ENCODE measurements at places on chromosomes 11 and 22.
A peak's percentile ranks its signal among the peaks of the same experiment; 100 is the strongest.

- DNase-seq: no peak
- no peak overlapping the region for H3K27ac ChIP-seq
- H3K4me3 ChIP-seq: no peak overlapping the region
- H3K36me3 ChIP-seq: no peaks in the 10 kb centered on the region
Observed at GRCh38 chr11:121134741-121135312, 33.8 kb downstream of the TECTA start.

DNA sequence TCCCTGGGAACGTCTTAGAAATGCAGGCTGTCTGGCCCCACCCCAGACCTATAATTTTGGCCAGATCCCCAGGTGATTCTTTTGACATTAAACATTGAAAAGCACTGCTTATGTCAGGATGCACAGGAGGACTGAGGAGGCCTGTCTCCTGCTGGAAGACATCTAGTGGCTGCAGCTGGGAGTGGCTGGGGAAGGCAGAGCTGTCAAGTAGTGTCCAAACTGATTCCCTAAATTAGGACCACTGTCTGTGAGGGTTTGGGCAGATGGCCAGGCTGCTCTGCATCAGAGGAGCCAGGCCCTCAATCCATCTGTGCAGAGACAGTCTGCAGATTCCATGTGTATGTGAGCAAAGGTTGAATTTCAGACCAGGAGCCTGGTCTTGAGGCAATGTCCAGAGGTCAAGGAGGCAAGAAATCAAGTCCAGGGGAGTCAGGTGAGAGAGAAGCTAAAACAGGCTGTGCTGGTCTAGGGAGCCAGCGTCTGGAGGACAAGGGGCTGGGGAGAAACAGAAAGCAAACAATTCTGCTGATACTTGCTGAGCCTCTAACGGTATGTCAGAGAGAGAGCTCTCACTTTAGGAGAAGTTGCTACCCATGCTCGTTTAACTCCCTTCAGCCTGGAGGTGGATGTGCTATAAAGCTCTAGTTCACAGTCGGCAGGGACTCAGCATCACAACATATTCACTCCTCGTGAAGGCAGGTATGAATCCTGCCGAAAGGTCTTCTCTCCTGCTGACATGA is 15.3 kb upstream of the SYTL2 start:
- no peaks in the 10 kb centered on the region for H3K27me3 ChIP-seq
- no peaks in the 10 kb centered on the region for H3K36me3 ChIP-seq
- H3K4me1 ChIP-seq: peaks cover 16% of the 10 kb centered on the region
- no peak for DNase-seq
- H3K4me3 ChIP-seq: no peak overlapping the region

DNA sequence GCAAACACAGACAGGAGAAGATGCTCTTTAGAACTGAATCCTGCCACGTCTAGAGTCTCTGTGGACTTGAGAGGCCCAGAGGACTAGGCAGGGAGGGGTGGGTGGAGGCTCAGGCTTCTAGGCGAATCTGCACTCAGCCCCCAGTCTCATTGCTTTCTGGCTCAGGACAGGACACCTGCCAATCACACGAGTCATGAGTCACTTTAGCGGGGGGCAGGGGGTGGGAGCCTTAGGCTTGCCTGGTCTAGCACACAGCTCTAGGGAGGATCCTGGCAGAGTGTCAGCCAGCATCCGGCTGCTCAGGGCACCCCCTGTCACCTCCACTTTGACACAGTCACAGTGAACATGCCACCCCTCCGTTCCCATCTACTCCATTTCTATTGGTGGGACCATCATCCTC is 167.7 kb downstream of the CEP164 start:
- no peak overlapping the region for H3K27ac ChIP-seq
- H3K36me3 ChIP-seq: no peaks in the 10 kb centered on the region
- H3K4me3 ChIP-seq: no peak overlapping the region
- no peaks in the 10 kb centered on the region for H3K4me1 ChIP-seq
- no peak for DNase-seq

GRCh38 chr22:48205790-48206189 is 1443.3 kb downstream of the TBC1D22A start:
- no peaks in the 10 kb centered on the region for H3K4me1 ChIP-seq
- H3K27ac ChIP-seq: no peak overlapping the region
- DNase-seq: no peak
- no peak overlapping the region for H3K4me3 ChIP-seq
- no peaks in the 10 kb centered on the region for H3K36me3 ChIP-seq

DNA sequence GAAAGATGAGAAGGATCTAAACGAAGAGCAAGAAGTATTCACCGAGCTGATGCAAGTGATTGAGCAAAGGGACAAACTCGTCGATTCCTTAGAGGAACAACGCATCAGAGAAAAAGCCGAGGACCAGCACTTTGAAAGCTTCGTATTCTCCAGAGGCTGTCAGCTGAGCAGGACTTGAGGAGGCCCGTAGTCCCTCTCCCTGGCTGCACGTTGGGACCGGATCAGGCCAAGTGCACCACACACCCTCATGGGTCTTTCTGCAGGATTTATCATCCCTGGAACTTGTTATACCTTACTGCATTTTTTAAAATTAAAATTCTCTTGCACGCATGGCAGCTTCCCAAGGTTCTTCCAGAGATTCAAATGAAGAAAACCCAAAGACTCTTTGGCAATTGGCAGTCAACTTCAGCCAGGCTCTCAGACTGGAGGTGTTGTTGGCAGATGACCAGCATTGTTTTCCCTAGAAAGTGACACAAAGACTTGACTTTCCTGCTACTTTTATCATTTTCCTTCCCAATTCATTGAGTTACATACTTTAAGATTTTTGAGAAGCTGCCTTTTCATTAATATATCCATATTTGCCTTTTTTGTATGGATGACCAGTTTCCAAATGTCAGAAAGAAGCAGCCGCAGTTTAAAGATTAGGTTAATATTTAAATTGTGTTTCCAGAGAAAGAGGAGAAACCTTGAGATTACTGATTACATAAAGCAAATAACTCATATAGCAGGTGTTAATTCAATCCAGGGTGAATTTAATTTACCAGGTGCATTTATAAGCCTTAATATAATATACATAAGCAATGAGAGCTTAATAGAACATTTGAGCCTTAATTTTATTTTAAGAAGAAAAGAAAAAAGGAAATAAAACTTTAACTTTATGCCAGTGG is 18.8 kb upstream of the PARVA start:
- no peaks in the 10 kb centered on the region for H3K27me3 ChIP-seq
- no peak for DNase-seq
- no peaks in the 10 kb centered on the region for H3K36me3 ChIP-seq
- no peak overlapping the region for H3K4me3 ChIP-seq
- no peaks in the 10 kb centered on the region for H3K4me1 ChIP-seq
- H3K27ac ChIP-seq: no peak overlapping the region

- H3K4me1 ChIP-seq: no peaks in the 10 kb centered on the region
- DNase-seq: no peak
- H3K4me3 ChIP-seq: no peak overlapping the region
- peaks cover 61% of the 10 kb centered on the region for H3K36me3 ChIP-seq
- H3K27ac ChIP-seq: no peak overlapping the region
Observed at GRCh38 chr11:43434893-43435292, 76.2 kb downstream of the TTC17 start.

DNA sequence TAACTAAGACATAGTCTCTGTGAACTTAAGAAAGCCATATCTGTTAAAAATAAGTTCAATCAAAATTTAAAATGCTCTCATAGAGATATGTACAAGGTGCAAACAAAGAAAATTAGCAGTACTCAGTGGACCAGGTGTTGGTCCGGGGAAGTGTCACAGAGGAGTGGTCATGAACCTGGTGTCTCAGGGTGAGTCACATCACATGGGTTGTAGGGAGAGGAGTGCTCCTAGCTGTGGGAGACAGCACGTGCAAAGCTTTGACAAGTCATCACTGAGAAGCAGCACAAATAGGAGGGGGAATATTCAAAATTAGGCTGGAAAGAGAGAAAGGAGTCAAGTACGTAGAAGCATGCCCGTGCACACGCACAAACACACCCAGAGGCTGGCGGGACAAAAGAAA is 438.1 kb downstream of the NTM start:
- peaks cover 3% of the 10 kb centered on the region for H3K4me1 ChIP-seq
- H3K36me3 ChIP-seq: no peaks in the 10 kb centered on the region
- peaks cover 4% of the 10 kb centered on the region for H3K27me3 ChIP-seq
- DNase-seq: no peak
- H3K4me3 ChIP-seq: no peak overlapping the region

- no peak overlapping the region for H3K4me3 ChIP-seq
- no peaks in the 10 kb centered on the region for H3K27me3 ChIP-seq
- H3K36me3 ChIP-seq: no peaks in the 10 kb centered on the region
Observed at GRCh38 chr11:122743949-122744348, 88.4 kb downstream of the UBASH3B start.

GRCh38 chr11:128483211-128483788 is 104.1 kb downstream of the ETS1 start:
- H3K4me1 ChIP-seq: peaks cover 69% of the 10 kb centered on the region
- H3K36me3 ChIP-seq: peaks cover 80% of the 10 kb centered on the region
- H3K27ac ChIP-seq: peak overlapping the region; percentile 58
- no peak for DNase-seq

GRCh38 chr11:125382314-125382791 is 113.7 kb downstream of the FEZ1 start:
- H3K27me3 ChIP-seq: peaks cover 14% of the 10 kb centered on the region
- H3K4me1 ChIP-seq: no peaks in the 10 kb centered on the region
- H3K4me3 ChIP-seq: no peak overlapping the region
- no peak for DNase-seq
- no peak overlapping the region for H3K27ac ChIP-seq

DNA sequence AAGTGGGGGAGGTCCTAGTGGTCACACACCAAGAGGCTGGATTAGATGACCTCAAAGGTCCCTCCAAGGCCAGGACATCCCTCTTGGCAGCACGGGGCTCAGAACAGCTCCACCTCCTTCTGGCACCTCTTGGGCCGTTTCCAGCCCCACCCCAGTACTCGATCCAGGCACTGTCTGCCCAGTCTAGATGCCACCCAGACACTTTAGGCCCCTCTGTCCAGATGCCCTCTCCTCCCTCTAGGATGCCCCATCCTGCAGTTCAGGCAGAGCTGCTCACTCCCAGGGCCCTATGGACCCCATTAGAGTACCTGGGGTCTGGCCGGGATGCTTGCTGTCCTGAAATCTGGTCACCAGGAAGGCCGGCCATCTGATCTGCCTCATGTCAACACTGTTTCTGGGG is 34.7 kb upstream of the PRR5 start:
- no peak overlapping the region for H3K4me3 ChIP-seq
- DNase-seq: peak; percentile 28
- peaks cover 23% of the 10 kb centered on the region for H3K27me3 ChIP-seq
- H3K4me1 ChIP-seq: peaks cover 38% of the 10 kb centered on the region

GRCh38 chr11:108922241-108922640 is 257.4 kb downstream of the DDX10 start:
- no peaks in the 10 kb centered on the region for H3K27me3 ChIP-seq
- H3K36me3 ChIP-seq: peaks cover 9% of the 10 kb centered on the region
- no peak overlapping the region for H3K4me3 ChIP-seq
- H3K27ac ChIP-seq: no peak overlapping the region

DNA sequence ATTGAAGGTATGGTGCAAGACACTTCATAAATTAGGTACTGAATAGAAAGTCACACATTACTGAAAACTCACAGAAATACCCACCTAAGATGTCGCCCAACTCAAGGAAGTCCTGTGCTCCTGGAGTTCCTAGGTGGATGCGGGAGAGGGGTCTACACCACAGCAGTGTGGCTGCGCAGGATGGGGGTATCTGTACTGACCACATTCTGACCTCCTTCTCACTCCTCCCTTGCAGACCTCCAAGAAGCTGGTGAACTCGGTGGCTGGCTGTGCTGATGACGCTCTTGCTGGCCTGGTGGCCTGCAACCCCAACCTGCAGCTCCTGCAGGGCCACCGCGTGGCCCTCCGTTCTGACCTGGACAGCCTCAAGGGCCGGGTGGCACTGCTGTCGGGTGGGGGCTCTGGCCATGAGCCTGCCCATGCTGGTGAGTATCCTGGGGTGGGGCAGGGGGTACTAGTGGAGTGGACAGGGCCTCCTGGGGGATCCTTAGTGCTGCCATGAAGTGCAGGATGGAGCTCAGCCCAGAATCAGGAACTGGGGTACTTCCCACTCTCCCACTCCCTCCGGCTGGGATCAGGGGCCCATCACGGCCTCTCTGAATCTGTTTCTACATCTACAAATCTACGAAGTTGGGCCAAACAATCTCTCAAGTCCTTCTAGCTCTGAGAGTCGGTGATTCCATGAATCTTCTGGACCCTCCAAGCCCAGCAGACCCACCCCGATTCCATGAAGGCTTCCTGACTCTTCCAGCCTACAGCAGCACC is 4.9 kb downstream of the TKFC start:
- H3K36me3 ChIP-seq: peaks cover 9% of the 10 kb centered on the region
- peaks cover 26% of the 10 kb centered on the region for H3K4me1 ChIP-seq
- no peak overlapping the region for H3K27ac ChIP-seq
- no peaks in the 10 kb centered on the region for H3K27me3 ChIP-seq
- H3K4me3 ChIP-seq: no peak overlapping the region

- H3K4me1 ChIP-seq: no peaks in the 10 kb centered on the region
- DNase-seq: no peak
- H3K27me3 ChIP-seq: no peaks in the 10 kb centered on the region
- no peaks in the 10 kb centered on the region for H3K36me3 ChIP-seq
- no peak overlapping the region for H3K27ac ChIP-seq
Observed at GRCh38 chr11:119347242-119347641, 737 bp upstream of the MFRP start.

DNA sequence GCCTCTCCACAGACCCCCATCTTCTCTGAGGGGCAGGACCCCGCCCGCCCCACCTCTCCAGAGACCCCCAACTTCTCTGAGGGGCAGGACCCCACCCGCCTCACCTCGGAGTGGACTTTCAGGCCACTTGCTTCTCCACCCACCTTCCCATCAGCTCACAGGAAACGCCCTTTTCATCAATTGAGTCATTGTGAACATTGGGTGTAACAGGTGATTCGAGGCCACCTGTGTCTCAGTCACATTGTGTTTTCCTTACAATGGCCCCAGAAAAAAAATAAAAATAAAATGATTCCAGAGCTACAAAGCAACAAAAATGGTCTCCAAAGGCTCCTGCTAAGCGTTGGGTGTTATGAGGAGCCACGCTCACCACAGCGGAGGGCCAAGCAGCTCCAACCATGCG is 36.0 kb downstream of the BRD1 start:
- peaks cover 39% of the 10 kb centered on the region for H3K4me1 ChIP-seq
- H3K27me3 ChIP-seq: no peaks in the 10 kb centered on the region
- H3K27ac ChIP-seq: no peak overlapping the region
- no peak for DNase-seq
- no peak overlapping the region for H3K4me3 ChIP-seq
- H3K36me3 ChIP-seq: peaks cover 88% of the 10 kb centered on the region

GRCh38 chr11:3202759-3203158 is 15.9 kb downstream of the MRGPRG start:
- H3K27ac ChIP-seq: no peak overlapping the region
- no peak overlapping the region for H3K4me3 ChIP-seq
- DNase-seq: no peak
